ENCODE measurements at places on chromosomes 1 and 21.

- DNase-seq, result no peak
Measured at GRCh38 chr21:45277101-45278045, 10.3 kb downstream of the POFUT2 start.

- DNase-seq, result no peak
Measured at GRCh38 chr1:155352631-155353030, 31.9 kb downstream of the RUSC1 start.

DNA sequence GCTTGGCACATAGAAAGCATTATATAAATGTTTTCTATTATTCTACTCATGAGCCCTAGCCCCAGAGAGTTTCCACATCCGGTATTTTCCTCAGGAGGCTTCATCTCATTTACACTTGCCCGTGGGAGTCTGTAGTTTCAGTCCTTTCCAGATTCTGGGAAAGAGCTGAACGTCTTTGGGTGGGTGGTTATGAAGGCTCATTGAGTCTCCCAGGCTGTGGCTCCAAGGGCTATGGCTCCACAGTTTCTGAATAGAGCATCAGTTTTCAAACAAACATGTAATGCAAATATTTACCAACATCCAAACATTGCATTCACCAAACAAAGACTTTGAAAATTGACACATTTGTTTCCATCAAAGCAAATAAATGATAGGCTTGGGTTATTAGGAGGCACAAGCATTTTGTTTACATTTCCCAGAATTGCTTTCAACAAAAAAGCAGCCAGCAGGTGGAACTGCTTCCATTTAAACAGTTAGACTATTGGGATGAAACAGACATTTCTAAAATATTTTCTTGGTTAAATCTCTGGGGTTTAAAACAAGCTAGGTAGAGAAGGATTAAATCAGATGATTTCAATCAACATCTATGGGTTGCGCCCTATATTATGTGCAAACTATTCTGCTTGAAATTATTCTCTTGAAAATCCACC, 1.3 kb upstream of the LEMD1 start:
- DNase-seq, result no peak

GRCh38 chr1:245298781-245299180, 144.0 kb downstream of the KIF26B start:
- no peak for DNase-seq

DNA sequence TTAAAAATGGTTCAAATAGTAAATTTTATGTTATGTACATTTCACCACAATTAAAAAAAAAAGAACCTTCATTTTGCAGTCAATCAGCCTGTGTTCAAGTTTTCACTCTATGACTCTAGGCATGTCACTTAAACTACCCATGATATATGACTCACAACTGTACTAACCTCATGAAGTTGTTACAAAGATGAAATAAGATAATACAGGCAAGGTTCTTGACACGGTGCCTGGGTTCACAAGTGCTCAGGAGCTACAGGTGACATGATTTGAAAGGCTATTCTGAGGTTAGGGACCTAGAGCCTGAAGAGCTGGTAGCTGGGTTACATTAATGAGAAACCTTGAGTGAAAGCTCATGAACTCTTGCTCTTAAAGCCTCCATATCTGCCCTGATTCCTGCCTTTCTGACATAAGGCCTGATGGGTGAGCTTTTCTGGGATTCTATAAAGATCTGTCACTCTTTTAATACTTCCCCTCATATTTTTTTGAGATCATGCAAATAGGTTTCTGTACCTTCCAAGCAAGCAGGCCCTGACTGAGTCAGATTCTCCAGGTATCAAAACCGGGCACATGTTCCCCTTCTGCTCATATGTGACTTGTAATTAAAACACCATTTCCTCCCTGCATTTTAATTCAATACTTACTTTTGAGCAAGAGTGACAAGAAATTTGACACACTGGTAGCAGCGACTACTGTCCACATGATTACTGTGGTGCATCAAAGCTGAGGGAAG, 34.0 kb downstream of the PCSK9 start:
- no peak for DNase-seq
